ENCODE measurements at places on chromosomes 1 and 21.

- no peak for DNase-seq
These were observed 93.3 kb downstream of the SPSB1 start for GRCh38 chr1:9385801-9386573.

GRCh38 chr1:244497805-244498204 is 36.7 kb downstream of the CATSPERE start:
- DNase-seq: no peak

DNA sequence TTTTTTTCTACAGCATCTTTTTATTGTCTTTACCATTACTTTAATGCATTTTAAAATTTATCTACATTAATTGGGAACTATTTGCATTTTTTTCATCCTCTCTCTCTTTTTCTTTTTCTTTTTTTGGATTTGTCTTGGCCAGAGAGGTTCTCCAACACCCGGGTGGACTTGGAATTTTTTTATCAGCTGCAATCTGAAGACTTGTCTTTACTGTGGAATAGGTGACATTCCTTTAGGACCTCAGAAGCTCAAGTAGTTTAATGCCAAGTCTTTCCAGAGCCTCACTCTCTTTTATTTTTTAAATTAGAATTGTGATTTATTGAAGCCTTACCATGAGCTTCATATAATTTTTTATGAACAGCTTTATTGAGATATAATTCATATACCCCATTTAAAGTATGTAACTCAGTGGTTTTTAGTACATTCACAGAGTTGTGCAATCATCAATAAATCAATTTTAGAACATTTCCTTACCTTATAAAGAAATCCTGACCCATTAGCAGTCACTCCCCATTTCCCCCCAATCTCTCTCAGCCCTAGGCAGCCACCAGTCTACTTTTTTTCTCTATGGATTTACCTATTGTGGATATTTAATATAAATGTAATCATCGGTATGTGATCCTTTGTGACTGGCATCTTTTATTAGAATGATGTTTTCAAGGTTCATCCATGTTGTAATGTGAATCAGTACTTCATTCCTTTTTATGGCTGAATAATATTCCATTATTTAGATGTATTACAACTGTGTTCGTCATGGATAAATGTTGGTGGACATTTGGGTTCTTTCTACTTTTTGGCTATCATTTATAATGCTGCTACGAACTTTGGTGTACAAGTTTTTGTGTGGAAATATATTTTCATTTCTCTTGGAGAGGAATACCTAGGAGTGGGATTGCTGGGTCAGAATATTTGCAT is 6.2 kb downstream of the TUFT1 start:
- DNase-seq: no peak

DNA sequence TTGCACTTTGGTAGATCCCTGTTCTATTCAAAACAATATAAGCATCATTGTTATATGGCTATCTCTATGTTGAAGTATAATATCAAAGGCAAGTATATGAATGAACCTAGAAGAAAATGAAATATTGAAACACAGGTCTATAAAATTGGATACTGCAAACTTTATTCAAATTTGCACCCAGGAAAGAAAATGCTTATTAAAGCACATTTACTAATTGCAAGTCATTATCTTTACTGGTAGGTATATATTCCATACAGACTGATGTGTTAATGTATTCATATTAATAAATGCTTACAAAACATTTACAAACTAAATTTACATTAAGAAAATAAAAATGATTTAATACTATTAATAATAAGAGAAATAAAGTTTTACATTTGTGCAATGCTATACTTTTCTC is 469.8 kb downstream of the NCAM2 start:
- no peak for DNase-seq

DNA sequence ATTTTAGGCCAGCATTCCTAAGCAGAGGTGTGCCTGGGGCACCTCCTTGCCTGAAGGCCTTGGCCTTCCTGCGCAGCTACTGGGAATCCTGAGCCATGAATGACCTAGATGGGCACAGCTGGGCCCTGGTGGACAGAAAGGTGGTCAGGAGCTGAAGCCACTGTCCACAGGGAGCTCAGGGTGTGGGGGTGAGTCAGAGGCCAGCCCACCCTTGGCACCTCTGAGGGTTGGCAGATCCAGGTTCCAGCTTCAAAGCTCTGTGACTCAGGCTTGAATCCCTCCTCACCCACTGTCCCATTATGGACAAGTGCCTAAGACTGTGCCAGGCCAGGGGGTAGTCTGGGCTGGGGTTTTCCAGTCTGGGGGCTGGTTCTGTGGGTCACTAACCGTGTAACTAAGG is 6.4 kb upstream of the EDN2 start:
- no peak for DNase-seq
